ENCODE measurements at places on chromosomes 5 and 9. TPM values are rescaled to one million over a fixed set of nuclear protein-coding genes. Genes with fewer than 3 reads are reported as not detected.

KCNMB1 gene
- not detected for total RNA-seq

PCSK1 gene
- 0.51 TPM for total RNA-seq

ADAMTS2 gene
- 0.42 TPM for total RNA-seq

CYFIP2 gene
- total RNA-seq: 12.6 TPM

PALM2AKAP2 gene
- total RNA-seq: 0.23 TPM

NEURL1B gene
- total RNA-seq: 26.0 TPM

ORM2 gene
- not detected for total RNA-seq

MYORG gene
- 8.0 TPM for total RNA-seq

DAPK1 gene
- 51.6 TPM for total RNA-seq

Measured in dermis blood vessel endothelial cell (primary cell).